ENCODE measurements at places on chromosomes 7 and 10.

GRCh38 chr10:4685904-4686643 lies 139.9 kb upstream of the AKR1E2 start:
- DNase-seq = no peak

DNA sequence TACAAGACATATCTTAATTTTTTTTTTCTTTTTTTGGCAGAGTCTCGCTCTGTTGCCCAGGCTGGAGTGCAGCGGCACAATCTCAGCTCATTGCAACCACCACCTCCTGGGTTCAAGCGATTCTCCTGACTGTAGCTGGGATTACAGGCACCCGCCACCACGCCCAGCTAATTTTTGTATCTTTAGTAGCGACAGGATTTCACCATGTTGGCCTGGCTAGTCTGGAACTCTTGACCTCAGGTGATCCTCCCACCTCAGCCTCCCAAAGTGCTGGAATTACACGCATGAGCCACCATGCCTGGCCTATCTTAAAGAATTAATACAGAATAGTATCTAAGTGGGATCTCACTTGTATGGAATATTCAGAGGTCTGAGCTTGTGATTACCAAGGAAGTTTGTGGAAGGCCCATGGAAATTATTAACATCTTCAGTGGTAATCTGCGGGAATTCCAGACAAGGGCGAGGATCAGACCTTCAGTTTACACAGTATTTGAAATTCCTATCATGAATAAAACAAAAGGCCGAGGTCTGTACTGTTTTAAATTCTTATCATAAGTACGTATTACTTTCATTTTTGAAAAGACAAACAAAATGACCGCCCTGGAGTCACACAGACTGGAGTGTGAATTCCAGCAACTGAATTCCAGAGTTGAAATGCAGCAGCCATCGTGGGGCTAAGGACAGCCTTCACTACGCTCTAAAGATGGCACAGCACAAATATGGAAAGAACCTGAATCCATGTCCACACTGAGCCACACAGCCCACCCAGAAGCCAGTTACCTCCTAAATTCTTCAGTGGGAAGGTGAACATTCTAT lies 16.7 kb downstream of the GPRIN2 start:
- no peak for DNase-seq

- DNase-seq = no peak
These were observed 184.5 kb upstream of the CXCL12 start for GRCh38 chr10:44569193-44570091.

DNA sequence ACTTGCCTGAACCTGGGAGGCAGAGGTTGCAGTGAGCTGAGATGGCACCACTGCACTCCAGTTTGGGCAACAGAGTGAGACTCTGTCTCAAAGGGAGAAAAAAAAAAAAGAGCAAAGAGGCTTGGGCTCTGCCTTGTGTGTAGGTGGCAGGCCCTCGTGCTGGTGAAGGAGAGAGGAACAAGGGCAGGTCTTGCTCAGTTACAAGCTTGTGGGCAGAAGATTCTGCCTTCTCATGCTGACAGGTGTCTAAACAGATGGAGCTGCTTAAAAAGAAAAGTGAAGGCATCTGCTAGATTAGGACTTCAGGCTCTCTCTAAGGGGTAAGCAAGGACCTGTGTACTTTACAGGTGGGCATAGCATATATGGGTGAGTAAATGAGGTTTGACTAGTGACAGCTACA lies 65.5 kb upstream of the TRIM8 start:
- DNase-seq = no peak

GRCh38 chr7:150566572-150566971 lies 618 bp upstream of the GIMAP4 start:
- DNase-seq = no peak

GRCh38 chr10:62915158-62915557 lies 99.0 kb upstream of the EGR2 start:
- no peak for DNase-seq

DNA sequence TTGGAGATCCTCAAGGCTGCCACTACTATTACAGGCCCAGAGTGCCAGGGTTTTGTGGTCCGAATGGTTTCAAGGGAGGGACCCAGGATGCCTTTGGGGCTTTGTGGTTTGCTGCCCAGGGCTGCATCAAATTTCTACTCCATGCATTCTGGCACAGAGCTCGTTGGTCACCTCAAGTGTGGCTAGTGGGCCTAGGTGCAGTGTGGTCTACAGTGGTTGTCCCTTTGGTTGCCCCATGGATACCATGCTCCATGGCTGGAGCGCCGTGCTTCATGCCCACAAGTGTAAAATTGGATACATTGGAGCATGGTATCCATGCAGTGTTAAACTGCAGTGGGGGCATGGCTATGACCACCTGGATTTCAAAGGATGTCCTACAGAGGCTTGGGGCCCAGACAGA lies 5.4 kb upstream of the PRF1 start:
- no peak for DNase-seq

DNA sequence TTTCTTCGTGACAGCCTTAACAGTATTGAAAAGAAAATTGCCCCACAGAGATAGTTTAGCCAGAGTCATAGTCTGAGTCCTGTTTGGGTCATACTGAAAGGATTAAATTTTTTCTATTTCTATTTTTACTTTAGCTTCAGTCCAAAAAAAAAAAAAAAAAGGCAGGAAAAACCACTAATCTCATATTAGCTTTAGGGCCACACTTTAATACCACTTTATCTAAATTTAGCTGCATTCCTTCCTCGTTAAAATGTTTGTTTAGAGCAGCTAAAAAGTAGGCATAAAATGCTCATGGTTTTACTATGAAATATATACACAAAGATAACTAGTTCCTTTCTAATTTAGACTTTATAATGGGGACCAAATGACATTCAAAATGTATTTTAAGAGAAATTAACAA lies 216.5 kb upstream of the TMEM196 start:
- no peak for DNase-seq

GRCh38 chr7:22125436-22125835 lies 179.7 kb upstream of the CDCA7L start:
- DNase-seq = no peak

DNA sequence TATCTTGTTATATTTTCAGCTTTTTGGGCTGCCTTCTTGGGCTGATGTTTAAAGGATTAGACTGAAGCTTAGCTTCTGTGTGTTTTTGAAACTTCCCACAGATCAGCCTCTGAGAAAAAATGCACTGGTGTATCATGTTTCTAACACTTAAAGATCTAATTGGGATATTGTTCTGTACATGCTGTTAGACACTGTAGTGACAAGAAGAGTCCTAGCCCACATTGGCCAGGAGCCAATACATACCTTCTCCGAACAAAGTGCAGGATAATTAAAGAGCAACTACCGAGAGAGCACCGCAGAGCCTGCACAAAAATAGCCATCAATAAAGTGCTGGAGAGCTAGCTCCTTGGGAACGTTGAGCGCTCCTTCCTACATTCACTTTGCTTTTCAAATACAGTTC lies 289.4 kb upstream of the SP8 start:
- DNase-seq = no peak

GRCh38 chr7:147081117-147081516 lies 964.5 kb downstream of the CNTNAP2 start:
- DNase-seq = no peak

DNA sequence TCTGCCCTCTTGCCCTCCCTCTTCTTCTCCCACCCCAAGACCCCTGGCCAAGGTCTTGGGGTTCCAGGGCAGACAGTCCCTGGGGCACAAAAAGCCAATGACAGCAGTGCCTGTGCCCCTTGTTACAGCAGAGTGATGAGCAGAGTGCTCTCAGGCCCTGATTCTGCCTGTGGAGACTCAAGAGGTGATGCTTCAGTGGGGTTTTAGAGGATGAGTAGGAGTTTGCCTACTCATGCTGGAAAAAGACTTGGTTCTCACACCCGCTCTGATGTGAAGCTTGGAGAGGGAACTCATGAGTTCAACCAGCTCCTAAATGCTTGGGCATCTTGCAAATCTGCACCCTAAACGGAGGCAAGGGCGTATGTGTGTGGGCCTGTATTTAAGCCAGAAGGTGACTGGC lies 58.2 kb downstream of the CAMK2B start:
- no peak for DNase-seq

DNA sequence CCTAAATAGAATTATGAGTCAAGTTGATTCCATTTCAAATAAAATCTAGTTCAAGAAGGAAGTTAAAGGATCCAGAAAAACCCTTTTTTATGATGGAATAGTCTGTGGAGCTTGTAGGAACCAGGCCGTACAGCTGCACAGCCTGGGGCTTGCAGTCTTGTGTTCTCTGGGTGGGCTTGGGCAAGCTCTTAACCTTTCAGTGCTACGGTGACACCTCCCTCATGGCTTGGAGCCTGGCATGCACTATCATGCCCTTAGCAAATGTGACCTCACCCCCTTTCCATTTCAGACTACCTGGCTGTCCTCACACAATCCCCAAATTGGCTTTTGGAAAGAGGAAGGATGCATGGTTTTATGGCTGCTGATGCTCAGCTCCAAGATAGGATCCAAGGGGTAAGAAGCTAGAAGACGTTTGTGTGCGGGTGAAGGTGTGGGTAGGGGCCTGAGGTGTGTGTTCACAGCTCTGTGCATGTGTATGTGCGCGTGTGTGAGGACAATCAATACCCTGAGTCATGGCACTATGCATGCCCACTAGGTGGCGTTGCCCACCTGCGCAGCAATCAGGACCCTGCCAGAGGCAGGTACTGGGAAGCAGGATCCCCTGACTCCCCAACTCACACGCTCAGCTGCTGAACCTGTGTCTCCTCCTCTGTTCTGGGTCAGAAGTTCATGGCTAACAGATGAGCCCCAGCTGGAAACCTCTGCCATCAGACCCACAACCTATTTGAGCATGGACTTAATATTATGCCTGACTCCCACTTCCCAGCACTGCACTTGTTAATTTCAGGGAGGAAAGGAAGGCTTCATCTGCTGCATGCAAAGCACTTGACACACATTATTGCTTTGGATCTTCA lies 113.4 kb downstream of the PTPN20 start:
- peak; percentile 43 for DNase-seq

DNA sequence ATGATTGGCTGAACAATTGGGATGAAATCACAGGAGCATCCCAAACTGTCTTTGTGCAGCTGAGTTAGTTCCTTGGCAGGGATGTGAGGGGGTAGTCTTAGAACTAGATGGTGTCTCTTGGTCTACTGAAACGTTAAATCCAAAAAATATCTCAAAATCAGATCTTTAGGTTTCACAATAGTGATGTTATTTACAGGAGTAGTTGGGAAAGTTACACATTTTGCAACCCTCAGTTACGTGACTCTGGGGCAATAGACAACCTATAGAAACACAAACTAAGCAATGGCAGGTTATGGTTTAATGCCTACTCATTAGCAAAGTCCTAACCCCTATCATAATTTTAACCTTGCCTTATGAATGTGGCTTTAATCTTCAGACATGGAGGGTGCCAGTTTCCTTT lies 24.0 kb downstream of the PKD1L1 start:
- DNase-seq = no peak

DNA sequence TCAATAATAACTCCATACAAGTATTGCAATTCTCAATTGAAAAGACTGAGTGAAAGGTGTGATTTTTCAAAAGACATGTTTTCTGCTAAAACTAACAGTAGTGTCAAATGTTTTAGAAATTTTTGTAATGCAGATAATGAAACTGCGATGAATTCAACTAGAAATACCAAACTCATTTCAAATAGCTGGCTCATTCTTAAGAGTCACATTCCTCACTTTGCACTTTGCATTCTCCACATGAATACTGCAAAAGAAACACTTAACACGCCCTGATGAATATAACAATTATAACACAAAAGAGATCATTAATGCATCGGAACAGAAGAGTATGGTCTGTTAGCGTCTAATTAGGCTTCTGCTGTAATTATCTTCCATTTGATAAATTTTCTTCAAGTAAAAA lies 15.5 kb upstream of the TSPAN12 start:
- no peak for DNase-seq

DNA sequence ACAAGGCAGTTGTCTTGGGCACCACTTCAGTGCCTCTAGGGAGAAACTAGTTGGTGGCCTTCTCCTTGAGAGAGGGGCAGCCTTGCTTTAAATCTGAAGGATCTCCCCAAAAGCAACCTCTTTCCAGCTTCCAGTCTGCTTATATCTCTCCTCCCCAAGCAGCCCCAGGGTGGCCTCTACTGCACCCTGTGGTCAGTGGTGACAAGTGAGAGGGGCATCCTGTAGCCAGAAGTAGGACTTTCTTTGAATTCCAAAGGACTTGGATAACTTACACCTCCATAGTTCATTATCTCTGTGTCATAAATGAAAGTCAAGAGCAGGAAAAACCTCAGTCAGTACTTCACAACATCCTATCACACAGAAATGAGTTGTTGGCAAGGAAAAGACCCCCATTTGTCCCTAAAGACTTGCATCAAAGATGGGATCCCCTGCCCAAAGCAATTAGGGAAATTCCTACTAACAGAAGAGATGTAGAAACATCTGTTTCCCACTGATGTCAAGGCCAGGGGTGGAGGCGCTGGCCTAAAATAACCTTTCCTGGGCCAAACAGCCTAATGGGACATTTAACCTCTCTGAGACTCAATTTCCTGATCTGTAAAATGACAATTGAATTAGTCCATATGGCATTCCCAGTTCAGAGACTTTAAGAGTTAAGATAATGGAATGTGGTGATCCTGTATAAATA lies 44.0 kb upstream of the ANKRD1 start:
- DNase-seq = no peak

GRCh38 chr10:18875477-18875876 lies 173.1 kb upstream of the MALRD1 start:
- DNase-seq = no peak

DNA sequence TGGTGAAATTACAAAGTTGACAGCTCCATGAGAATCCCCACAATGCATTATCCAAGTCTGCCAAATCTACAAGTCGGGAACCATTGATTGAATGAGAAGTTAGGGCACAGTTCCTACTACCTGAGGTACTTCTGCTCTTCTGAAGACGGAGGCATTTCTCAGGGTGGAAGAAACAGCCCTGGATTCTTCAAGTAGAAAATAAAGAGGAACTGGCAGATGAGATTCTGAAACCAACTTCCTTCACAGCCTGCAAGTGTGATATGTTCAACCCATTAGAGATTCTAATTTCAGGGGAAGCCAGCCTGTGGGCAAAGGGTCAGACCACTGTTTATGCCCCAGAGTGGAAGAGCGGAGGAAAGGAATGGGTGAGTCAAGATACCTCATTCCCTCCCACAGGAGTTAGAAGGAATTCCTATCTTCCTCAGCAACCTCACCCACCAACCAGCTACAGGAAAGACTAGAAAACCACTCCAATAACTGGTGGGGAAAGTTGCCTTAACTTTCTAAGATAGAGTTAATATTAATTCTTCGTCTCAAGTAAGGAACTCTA lies 50.5 kb upstream of the BMPER start:
- DNase-seq = no peak

GRCh38 chr10:90418869-90419652 lies 438.8 kb downstream of the HTR7 start:
- DNase-seq = no peak

GRCh38 chr7:11516328-11516727 lies 315.7 kb downstream of the THSD7A start:
- DNase-seq = no peak
